ENCODE measurements at places on chromosomes 4 and X.

GRCh38 chr4:145218251-145218650 is 37.9 kb upstream of the OTUD4 start:
- DNase-seq: no peak

DNA sequence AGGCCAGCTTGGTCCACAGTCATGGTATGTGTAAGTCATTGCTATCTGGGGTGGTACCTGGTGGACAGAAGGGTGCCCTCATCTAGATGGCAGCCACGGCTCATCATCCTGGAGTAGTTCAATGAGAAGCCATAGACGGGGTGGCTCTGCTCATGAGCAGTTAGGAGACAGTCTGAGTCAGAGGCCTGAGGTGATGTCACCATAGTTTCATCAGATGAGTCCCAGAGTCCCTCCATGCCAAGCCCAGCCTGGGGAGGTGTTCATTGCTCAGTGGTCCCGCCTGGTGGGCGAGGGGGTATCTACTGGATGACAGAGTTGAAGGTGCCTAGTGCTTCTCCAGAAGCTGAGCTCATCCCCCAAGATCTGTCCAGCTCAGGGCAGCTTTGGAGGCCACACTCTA is 49.8 kb downstream of the DLG3 start:
- no peak for DNase-seq

DNA sequence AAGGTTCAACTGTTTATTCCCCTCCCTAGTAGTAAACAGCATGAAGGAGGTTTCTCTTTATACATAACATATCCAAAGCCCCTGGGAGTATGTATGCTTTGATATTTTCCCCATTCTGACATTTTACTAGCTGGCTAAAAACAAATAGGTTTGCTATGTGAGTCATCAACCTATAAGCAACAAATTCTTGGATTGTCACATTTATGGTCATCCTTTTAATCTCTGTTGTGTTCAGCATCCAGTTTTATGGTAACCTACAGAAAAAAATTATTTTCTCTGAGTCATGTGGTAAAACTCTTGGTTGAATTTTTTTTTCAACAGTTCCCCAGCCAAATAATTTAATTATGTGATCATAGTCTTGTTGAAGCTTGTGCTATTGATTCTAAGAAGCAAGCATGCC is 734.1 kb downstream of the ADGRL3 start:
- no peak for DNase-seq

DNA sequence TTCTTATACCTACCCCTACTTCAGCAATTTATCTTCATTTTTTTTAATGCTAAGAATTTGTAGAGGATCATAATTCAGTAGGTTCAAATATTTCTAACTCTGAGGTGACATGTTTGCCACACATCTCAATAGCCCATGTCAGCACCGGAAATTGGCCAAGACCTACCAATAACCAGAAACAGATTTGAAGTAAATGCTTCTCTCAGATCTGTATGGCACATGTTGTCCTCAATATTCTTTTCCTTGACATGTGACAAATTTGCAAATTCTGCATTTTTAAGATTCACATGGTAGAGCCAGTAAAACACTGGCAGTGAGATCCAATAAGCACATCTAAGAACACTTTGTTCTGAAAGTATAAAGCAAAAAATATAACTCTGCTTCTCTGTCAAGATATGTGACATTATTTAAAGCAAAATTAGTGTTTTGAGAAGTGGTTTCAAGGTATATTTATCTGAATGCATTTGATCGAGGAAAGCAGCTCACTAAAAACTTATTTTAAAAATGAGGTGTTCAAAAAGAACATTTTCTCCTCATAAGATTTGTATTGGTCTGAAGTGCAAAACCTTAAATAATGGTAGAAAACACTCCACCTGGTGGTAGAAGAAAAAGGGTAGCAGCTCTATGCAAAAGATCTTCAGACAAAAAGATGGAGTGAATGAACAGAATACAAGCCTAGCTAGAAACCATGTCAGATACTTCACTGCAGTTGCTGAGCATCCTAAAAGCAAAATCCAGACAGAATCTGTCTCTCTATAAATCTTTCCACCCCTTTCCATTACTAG is 513.8 kb upstream of the FAM241A start:
- DNase-seq: no peak

GRCh38 chrX:124960454-124960853 is 359.2 kb upstream of the TEX13C start:
- no peak for DNase-seq

All from NCI-H187 (cell line).